ENCODE measurements at places on chromosomes 16 and 17. TPM values are rescaled to one million over a fixed set of nuclear protein-coding genes. Genes with fewer than 3 reads are reported as not detected.

Gene CCL14
- total RNA-seq = not detected

Gene VWA3A
- total RNA-seq = not detected

Gene CSH2
- not detected for total RNA-seq

Gene CCL13
- not detected for total RNA-seq

Gene CCL15
- not detected for total RNA-seq

Gene HOXB4
- under 0.01 TPM for total RNA-seq

Gene EVPL
- 69.8 TPM for total RNA-seq

Gene PABPN1L
- total RNA-seq = not detected

Gene ABCC11
- 0.34 TPM for total RNA-seq

Gene CCL2
- not detected for total RNA-seq

Gene PIK3R5
- total RNA-seq = 0.07 TPM

Gene ZMYND15
- 0.34 TPM for total RNA-seq

Gene ZG16B
- 0.68 TPM for total RNA-seq

Gene CHRNE
- not detected for total RNA-seq

Gene GPR142
- not detected for total RNA-seq

Gene DPEP2
- total RNA-seq = not detected

Gene KRTAP4-1
- not detected for total RNA-seq

Gene KRT39
- not detected for total RNA-seq
